8988T (cell line): ENCODE measurements at places on chromosomes 12 and 14.

- no peak for DNase-seq
Observed at GRCh38 chr14:98290596-98290995, 981.4 kb downstream of the BCL11B start.

DNA sequence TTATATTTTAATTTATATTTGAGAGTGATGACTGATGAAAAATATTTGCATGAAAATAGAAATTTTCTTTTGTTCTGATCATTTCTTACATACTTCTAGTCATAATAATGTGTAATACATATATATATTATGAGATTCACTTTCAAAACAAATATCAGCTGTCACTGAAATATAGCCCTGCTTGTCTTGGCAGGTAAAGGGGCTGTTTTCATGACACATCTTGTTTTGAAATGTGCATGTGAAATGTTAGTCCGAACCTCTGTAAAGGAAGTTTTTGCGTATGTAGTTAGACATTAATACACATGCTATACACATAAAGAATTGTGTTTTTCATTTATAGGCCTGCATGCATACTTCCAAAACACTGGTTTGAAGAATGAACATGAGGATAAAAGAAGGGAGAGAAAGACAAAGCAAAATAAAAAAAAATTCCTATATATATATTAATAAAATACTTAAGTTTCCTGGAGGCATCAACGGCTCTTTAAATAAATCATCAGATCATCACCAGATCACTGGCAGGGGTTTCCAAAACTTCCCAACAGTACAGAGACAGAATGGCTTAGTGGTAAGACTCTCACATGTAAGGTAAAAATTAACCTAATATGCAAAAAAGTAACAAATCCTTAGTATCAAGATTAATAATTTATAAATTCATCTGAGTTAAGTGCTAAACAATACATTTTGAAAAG is 60.1 kb downstream of the SEL1L start:
- DNase-seq = no peak

DNA sequence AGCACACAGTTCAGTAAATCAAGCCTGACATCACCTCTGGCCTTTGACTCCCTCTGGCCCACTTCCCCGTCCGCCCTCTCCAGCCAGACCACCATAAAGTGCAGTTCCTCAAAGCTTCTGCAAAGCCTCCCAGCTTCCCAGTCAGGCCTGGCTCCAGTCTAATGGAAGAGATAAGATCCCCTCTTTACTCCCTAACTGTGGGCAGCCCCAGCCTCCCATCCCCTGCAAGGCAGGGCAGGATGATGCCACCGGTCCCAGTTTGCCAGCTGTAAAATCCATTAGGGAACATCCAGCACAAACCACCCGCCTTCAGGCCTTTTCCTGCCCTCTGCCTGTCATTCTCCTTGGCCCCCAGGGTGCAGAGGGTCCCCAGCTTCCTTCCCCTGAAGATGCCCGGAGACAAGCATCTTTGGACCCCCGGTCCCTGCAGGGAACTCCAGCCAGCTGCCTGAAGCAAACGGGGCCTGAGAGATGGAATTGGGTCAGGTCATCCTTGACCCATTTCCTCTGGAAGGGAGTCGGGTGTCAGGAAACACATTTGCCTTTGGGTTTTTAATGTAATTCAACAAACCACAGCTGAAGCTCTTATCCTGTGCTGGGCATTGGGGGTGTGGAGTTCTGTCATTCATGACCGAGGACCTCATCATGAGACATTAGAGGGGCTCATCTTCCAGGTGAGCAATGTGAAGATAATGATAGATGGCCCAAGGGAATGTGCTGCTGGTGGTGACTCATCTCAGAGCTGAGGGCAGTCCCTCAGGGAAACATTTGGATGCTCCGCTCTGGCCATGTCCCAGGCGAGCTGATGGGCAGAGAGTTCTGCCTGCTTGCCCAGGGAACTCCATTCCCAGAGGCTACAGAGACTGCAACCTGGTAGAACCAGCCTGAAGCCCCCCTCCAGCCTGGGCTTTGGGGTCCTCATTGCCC is 93.8 kb upstream of the CLMN start:
- no peak for DNase-seq

GRCh38 chr14:72314808-72315435 is 382.7 kb downstream of the RGS6 start:
- DNase-seq = no peak

DNA sequence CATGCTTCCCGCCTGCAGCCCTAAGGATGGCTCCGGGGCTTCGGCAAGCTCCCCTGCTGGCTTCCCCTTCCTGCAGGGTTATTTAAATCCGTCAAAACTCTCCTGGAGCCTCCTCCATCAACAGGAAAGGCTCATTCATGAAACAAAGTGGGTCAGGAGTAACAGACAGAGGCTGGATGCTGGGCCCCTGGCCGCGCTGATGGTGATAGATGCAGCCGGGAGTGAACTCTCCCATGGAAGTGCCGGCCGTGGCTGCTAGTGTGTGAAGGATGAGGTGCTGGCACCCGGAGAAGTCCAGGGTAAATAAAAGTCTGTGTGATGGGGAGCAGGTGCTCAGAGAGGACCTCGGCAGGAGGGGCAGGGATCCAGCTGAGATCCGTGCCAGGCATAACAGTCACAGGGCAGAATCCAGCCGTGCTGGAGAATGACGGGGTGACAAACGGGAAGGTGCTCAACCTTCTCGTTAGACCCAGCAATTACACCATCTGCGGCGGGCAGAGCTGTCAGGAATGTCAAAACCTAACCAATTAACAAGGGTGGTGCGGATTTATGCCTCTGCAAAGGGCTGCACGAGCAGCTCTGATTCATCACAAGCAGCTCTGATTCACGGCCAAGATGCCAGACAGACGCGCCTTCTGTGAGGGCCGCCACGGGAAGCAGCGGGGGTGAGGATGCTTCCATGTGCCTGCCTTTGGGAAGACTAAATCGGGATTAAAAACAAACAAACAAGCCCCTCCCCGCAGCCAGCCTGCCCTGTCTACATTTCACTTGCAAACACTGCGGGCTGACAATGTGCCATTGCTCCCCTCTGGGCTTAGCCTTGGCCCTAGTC is 55.6 kb downstream of the SYNE3 start:
- DNase-seq = peak; percentile 47

DNA sequence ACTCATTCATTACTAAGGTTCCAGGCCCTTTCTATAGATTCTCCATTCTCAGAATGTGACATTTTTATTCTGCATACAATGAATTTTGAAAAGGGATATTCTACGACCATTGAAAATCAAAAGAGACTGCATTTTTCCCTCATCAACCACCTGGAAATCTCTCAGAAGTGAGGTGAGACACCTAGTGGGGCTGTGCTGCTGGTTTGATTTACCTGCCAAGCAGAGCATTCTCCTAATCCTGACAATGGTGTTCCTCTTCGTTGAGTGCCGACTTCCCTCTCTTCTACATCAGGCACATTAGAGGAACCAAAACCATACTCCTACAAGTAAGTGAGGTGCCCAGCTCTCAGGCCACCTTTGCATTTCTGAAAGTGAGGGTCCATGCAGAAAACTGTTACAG is 14.9 kb downstream of the CKB start:
- no peak for DNase-seq

DNA sequence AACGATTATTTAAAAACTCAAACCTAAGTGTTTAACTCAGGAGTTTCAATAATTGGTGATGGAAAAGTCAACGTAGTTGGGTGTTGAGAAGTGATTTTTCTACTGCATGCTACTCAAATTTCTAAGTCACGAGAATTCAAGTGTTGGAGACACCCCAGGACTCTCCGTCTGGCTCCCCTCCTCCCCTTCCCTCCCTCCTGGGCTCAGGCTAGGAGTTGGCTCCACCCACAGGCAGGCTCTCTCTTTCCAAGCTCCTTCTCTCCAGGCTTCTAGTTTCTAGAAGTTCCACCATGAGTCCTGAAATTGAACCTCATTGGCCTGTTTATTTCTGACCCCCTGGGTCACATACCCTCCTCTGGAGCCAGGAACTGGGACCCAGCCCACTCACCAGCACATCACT is 73.0 kb downstream of the TMEM132D start:
- DNase-seq = no peak

GRCh38 chr14:84375235-84375634 is 1154.7 kb upstream of the FLRT2 start:
- DNase-seq = no peak

GRCh38 chr12:15201056-15201455 is 20.2 kb downstream of the RERG start:
- DNase-seq = no peak

DNA sequence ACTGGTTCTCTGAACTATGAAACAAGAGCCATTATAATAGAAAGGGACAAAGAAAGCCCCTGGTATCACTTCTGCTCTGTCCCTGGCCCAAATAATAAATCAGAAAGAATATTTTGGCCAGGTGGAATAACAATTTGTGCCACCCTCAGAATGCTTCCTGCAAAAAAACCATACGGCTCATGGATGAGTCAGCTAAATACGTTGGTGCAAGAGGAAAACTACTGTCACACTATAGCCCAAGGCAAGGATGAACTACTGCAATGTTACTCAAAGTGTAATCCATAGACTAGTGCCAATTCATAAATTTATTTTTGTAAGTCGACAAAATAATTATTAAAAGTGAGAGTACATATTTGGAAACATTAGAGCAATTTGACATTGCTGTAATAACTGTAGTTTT is 68.2 kb downstream of the ANKS1B start:
- no peak for DNase-seq

- no peak for DNase-seq
Observed at GRCh38 chr14:36222952-36223468, 46.5 kb upstream of the PTCSC3 start.

DNA sequence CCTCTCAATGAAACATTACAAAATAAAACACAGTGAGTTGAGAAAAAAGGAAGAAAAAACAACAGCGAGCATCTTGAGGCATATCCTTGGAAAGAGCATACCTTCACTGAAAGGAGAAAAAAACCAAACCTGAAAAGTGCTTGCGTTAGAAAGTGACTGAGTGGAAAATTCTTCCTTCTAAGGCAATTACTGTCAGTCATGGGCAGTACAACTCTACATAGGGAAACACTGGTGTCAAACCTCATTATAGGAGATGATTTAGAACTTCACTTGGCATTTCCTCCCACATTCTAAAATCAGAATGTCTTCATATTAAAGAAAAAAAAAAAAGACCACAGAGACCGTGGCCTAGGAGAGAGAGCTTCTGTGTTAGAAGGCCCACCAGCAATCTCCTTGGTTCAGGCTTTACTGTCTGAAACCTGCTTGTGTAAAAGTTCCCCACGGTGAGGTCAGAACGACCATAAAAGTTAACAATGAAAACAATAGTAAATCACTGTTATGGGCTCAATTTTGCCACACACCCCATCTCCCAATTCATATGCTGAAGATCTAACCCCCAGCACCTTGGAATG is 91.1 kb upstream of the CRY1 start:
- no peak for DNase-seq

DNA sequence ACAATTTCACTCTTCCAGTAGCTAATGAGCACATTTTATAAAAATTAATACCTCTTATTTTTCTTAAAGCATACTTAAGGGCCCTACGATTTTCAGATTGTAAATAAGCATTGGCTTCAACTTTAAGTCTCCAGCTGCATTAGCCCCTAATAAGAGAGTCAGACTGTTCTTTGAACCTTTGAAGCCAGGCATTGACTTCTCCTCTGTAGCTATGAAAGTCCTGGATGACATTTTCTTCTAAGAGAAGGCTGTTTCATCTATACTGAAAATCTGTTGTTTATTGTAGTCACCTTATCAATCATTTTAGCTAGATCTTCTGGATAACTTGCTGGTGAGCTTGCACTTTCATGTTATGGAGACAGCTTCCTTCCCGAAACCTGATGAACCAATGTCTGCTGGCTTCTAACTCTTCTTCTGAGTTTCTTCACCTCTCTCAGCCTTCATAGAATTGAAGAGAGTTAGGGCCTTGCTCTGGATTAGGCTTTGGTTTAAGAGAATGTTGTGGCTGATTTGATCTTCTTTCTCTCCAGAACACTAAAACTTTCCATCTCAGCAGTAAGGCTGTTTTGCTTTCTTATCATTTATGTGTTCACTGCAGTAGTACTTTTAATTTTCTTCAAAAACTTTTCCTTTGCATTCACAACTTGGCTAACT is 377.1 kb upstream of the RGS6 start:
- DNase-seq = no peak

- no peak for DNase-seq
Observed at GRCh38 chr14:68649476-68650189, 143.2 kb downstream of the ZFP36L1 start.

GRCh38 chr14:54808326-54809161 is 94.1 kb downstream of the GCH1 start:
- DNase-seq = no peak

GRCh38 chr12:117742721-117743120 is 226.1 kb downstream of the KSR2 start:
- DNase-seq = no peak

- DNase-seq = peak; percentile 34
Observed at GRCh38 chr14:31927348-31927832, 149.7 kb upstream of the ARHGAP5 start.

DNA sequence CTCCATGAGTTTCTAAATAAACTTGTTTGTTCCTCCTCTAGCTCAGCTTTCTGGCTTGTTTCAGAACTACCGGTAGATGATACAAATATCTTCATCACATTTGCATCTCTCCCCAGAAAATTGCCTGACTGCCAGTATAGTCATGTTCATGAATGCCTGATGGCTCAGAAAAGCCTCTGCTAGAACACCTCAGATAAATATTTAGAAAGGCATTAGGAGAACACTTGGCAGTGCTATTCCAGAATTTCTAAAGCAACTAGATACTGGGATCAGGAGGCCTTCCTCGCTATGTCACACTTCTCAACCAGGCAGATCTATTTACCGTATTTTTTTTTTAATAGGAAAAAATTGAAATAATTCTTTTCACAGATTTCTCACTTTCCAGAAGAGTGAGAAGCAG is 32.3 kb upstream of the KRAS start:
- no peak for DNase-seq

GRCh38 chr12:13343375-13343774 is 146.8 kb downstream of the EMP1 start:
- DNase-seq = no peak
